ENCODE measurements at places on chromosomes 5 and 9.

- DNase-seq: no peak
Observed at GRCh38 chr9:136412962-136413361, 2.5 kb downstream of the PMPCA start.

DNA sequence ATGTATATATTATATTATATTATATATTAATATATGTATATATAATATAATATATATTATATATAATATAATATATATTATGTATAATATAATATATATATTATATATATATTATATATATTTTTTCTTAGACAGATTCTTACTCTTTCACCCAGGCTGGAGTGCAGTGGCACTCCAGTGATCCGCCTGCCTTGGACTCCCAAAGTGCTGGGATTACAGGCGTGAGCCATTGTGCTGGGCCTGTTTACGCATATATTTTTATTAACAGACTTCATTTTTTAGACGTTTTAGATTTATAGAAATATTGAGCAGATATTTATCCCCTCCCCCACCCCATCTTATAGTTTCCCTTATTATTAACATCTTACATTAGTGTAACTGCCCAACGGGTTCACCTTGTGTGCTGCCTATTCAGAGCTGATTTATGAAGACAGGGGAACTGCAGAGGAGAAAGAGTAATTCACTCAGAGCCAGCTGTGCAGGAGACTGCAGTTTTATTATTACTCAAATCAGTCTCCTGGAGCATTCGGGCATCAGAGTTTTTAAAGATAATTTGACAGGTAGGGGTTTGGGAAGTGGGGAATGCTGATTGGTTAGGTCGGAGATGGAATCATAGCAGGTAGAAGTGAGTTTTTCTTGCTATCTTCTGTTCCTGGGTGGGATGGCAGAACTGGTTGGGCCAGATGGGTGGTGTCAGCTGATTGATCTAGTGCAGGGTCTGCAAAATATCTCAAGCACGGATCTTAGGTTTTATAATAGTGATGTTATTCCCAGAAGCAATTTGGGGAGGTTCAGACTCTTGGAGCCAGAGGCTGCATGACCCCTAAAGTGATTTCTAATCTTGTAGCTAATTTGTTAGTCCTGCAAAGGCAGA lies 93.4 kb downstream of the UNC13B start:
- no peak for DNase-seq

DNA sequence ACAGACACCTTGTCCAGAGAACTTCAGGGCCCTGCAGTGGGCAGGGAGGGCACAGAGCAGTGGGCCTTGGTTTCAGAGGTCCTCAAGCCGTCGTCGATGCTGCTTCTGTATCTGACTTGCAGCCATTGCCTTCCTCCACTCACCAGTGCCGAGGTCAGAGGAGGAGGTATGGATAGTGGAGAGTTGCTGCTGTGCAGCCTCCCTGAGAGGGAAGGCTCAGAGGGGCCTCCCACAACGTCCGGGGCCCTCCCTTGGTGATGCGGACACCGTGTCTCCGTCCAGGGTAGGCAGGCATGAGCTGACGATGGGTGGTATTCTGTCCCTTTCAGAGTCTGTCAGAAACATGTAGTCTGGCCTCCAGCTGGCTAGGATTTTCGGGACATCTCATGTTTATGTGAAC lies 73.9 kb downstream of the MVB12B start:
- DNase-seq: no peak

DNA sequence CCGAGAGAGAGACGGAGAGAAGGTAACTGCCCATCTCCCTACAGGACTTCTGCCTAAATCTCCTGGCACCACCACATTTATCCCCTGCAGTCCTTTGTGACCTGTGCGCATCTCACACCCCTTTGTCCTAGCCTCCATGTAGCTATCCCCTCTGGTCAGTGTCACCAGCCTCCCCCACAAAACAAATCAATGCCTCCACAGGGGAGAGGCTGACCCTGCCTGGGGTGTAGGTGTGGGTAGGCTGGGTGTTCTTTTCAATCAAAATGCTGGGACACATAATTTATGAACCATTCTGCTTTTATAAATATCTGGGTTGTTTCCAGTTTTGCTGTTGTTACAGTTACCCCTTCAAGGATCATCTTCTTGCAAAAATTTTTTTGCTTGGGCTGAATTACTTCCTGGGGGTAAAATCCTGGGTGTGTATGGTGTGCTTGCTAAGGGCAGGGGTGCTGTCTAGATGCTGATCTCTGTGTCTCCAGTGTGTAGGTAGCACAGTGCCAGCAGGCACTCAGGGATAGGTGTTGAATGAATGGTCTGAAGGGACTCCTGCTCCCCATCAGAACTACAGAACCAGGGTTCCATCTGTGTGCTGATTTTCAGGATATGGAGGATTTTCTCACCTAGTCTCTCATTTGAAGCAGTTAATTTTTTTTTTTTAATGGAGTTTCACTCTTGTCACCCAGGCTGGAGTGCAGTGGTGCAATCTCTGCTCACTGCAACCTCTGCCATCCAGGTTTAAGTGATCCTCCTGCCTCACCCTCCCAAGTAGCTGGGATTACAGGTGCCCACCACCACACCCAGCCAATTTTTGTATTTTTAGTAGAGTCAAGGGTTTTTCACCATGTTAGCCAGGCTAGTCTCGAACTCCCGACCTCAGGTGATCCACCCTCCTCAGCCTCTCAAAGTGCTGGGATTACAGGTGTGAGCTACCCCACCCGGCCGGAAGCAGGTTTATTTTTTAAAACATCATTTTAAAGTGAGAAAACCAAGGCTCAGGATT lies at the start of gene GARIN3:
GARIN3 (minus strand) TSS at position 51 of the 1,000 bp plus-strand sequence. CDS start 96 bp downstream, outside the sequence.
- no peak for DNase-seq

- DNase-seq: no peak
Observed at GRCh38 chr9:121640076-121640475, 11.4 kb upstream of the DAB2IP start.

- DNase-seq: peak; percentile 46
Observed at GRCh38 chr5:176921714-176922113, 22.6 kb upstream of the HK3 start.

DNA sequence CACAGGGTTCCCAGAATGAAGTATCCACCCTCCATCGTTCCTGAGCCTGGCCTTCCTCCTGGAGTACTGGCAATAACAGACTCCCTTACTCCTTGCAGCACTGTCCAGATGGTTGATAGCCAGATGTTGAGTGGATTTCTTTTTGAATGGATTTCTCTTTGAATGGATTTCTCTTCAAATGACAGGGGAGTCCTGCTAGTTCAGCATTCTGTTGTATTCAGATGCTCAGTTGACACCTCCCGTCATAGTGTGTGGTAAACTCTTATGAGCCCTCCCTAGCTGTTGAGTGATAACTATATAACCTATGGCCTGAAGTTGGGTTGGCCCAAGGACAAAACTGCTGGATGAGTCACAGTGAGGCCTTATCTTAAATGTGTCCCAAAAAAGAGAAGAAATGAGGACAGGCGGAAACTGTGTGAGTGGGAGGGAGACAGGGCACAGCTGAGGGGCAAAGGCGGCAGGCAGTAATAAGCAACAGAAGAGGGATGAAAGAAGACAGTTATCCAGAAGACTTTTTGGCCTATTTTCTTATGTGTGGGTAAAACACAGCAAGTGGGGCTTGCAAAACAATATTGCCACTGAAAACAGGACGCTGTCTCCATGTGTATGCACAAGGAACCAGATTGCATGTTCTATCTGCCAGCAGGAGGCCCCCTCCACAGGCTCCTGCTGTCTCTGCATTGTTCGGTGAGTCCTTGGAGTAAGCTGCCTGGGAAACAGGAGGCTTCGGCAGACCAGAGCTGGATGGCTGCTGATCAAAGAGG lies 209.5 kb upstream of the S1PR3 start:
- DNase-seq: no peak

DNA sequence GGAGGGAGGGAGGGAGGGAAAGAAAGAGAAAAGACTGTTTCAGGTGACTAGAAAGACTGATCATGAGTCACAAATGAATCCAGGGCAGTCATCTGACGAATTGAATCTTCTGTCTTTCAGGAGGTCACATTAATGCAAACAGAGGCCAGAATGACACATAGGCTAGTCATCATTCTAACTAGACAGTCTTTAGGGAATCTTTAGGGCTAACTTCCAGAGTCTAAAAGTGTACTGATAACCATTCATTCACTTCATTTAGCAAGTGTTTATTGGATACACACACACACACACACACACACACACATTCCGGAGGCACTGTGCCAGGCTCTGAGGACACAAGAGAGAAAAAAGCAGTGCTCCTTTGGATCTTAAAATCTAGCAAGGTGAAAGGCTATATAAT lies 156.7 kb downstream of the EBF1 start:
- no peak for DNase-seq

DNA sequence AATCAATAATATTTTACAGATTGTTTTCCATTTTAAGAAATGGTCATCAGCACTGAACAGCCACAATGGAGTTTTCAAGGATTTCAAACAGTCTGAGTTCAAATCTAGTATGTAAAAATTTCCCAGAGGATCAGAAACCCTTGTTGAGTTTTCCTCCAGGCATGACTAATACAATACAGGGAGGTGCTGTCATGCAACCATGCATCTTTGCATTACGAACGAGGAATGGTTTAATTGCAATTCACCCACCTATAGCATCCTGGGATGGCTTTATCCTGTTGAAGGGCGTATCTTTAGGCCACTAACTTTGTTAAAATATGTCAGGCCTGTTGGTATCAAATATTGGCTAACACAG lies 196.4 kb downstream of the EFNA5 start:
- DNase-seq: no peak

DNA sequence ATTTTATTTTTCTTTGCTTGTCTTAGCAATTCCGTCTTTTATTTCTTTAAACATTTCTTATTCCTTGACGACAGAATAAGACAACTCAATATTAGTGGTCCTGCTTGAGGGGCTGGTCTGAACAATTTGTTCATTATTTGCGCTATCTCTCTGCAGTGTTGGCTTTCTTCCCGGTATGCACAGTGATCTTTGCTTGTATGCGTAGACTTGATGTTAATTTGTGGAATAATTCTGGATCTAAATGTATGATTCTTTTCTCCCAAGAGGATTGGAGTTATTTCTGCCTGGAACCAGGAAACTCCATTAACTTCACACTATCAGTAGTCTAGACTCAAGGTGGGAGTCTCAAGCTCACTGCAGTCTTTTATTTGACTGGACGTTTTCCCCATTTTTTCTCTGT lies 80.4 kb downstream of the KDM4C start:
- DNase-seq: no peak

DNA sequence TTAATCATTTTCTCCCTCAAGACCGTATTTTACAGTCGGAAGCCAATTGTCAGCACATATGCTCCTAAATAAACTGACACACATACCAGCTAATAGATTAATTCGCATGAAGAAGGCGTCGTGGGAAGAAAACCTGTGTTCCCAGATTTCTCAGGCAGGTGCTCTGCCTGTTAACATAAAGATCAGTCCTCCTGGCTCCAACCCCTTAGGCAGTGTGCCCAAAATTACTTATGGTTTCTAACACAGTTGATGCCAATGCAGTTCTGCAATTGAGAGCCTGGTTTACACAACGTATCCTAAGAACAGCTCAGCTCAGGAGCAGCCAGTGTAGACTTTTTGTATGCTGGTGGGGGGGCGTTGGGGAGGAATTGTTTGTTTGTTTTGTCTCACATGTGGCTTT lies 208.3 kb downstream of the ENC1 start:
- no peak for DNase-seq

DNA sequence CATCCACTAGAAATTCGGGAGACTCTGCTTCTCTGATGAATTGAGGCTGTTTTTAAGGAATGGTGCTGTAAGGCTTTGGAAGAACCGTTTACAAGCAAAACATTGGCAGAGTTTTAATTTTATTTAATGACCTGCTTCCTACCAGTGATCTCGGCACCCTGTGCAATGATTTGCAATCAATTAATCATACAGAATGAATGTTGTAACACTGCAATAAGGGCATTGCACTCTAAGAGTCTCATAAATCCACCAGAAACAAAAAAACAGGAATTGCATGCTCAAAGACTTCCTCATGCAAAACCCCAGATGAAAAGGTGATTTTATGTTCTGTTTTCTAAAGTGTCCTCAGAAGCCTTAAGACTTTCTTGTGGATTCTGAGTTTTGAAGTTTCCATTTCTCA lies 295.7 kb downstream of the ARHGEF28 start:
- no peak for DNase-seq

DNA sequence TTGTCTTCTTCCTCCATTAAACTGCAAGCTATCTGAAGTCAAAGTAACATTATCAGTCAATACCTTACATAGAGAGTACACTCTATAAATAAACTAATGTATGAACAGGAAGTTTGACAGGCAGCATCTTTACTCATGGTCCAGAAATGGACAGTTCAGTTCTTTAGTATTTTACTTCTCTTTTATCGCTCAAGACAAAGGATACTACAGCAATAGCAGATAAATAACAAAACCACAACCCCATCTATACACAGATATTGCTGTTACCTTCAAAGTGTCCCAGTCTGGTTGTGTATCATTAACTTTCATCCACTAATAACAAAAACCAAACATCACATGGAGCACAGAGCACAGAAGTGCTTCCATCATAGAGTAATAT lies 46.4 kb downstream of the SEMA5A start:
- no peak for DNase-seq

DNA sequence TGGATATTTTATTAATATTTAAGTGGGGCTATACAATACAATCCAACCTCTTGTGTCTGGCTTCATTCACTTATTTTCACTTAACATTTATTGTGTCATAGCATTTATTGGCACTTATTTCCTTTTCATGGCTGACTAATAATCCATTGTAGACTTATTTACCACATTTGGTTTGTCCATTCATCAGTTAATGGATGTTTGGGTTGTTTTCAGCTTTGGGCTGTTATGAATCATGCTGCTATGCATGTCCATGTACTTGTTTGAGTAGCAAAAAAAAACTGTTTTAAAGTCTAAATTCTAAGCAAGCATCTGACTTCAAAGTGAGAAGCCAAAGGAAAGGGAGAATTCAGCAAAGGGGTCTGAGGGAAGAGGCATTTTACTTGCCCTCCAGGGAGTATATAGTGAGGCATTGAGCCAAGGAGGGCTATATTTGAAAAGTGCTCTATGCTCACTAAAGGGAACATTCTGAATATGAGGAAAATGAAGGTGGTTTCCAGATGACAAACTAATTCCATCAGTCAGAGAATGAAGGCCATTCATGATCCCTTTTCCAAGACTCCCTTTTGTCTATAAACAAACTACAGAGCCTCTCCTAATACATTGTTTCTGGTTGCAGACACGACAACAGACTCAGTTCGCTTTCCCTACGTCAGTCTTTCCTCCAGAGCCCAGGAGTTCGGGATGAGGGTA lies 532.8 kb upstream of the KLF4 start:
- no peak for DNase-seq

DNA sequence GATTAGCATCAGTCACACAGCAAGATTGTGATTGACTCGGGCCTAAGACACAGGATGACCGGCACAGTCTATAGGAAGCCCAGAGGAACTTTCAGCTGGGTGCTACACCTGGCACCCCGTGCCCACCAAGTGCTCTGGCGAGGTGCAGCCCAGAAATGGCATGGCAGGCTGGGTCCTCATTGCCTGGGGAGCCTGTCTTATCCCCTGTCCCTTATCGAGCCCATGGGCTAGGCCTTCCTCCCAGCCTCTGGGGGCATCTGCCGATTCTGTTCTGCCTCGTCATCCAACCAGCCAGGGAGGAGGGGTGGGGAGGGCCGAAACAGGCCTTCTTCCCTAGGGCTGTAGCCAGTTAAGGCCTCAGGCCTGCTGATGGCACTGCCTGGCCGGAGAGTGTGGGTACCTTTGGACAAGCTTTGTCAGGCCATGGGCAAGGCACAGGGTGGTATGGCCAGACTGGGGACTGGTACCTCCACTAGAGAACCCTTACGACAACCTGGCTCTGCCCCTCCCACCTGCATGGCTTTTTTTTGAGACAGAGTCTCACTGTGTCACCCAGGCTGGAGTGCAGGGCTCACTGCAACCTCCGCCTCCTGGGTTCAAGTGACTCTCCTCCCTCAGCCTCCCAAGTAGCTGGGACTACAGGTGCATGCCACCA lies 1.6 kb downstream of the GRK6 start:
- DNase-seq: no peak

GRCh38 chr9:8078641-8079140 lies 279.1 kb upstream of the DMAC1 start:
- no peak for DNase-seq
